ENCODE measurements at places on chromosomes 13 and 19.

DNA sequence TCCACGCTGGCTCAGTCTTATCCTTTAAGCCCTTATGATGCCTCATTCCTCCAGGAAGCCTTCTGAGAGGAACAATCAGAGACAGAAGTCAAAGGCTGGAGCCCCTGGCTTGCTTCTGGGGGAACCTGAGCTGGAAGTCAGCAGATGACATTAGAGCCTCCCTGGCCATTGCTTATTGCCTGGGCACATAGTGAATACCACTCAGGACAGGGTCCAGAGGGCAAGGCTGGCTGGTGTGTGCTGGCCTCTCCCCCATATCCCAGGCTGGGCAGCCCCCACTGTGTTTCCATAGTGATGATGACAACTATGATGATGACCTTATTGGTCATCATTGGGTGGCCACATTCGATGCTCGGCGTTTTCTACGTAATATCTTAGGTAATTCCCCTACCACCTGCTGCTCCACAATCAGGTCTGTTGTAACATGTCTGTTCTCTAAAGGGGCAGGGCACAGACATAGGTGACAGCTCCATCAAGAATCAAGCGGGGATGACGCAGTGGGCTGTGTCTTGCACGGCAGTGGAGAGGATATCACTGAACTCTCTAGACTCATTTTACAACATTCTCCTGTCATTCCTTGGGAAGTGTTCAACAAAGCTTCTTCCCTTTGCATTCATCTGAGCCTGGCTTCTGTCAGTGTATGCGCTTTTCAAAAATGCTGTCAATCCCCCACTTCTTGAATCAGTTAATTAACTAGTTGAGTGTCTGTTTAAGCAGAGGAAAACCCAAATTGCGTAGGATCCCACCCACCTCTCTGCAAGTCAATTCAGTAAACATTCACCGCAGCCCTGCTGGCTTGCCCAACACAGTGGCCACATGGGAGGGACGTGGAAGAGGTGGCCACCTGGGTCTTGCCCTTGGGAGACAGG, 89.4 kb upstream of the TSHZ3 start:
- no peak for DNase-seq

DNA sequence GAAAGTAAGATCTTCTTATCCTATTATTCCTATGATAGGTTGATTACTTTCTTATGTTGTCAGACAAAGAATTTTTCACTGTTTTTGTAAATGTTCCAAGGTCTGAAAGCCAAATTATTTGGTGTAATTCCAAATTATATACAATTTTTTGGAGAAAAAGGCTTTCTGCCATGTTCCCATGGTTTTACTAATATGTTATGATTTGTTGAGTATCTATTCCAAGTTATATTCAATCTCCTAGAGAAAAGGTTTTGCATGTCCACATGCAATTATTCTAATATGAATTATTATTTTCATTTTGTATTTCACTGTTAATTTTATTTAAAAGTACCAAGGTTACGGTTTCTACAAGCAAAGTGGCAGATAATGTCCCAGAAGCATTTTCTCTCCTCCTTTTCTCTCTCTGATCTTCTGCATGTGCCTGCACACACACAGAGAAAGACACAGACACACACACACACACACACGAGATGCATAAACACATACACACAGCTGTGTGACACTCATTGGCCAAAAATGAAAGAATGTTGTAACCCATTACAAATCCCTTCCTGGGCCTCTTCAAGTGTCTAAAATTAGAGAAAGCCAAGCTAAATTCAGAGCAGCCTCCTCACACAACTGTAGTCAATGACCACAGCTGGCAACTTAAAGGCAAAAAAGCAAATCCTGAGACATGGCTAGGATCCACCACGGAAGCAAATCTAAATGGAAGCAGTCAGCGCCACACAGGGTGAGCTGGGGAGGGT, 621.0 kb downstream of the EFNB2 start:
- peak; percentile 85 for DNase-seq

DNA sequence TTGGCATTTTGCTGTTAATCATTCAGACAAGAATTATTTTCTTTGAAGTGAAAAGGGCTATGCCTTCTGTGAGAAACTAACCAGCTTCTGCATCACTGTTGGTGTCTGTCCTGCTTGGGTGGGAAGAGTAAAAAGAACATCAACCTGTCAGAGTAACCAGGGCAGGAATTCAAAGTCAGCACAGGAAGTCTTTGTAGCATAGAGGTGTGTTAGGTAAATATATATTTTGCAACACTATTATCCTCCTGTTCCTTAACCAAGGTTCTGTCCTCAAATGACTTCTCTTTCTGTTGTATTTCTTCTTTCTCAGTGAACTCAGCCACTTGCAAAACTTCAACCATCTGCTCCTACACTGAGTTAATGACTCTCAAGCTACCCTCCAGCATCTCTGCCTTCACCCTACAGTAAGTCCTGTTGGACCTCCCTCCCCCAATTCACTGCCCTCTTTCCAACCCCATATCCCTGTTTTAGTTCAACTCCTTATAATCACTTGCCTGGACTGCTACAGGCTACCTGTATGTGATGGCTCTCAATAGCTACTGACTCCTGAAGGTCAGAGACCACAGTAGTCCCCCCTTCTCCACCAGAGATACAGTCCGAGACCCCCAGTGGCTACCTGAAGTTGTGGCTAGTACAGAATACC, 49.9 kb downstream of the SMAD9 start:
- DNase-seq = no peak

- DNase-seq = no peak
These were observed 1.5 kb upstream of the TMEM145 start for GRCh38 chr19:42311657-42312056.
